ENCODE measurements at places on chromosomes 4 and X.

- DNase-seq: no peak
Measured at GRCh38 chr4:53633608-53634007, 42.3 kb upstream of the LNX1 start.

GRCh38 chr4:108400309-108400708 is 220.1 kb upstream of the RPL34 start:
- no peak for DNase-seq

- DNase-seq: no peak
Measured at GRCh38 chr4:74159143-74159709, 1.3 kb downstream of the MTHFD2L start.

DNA sequence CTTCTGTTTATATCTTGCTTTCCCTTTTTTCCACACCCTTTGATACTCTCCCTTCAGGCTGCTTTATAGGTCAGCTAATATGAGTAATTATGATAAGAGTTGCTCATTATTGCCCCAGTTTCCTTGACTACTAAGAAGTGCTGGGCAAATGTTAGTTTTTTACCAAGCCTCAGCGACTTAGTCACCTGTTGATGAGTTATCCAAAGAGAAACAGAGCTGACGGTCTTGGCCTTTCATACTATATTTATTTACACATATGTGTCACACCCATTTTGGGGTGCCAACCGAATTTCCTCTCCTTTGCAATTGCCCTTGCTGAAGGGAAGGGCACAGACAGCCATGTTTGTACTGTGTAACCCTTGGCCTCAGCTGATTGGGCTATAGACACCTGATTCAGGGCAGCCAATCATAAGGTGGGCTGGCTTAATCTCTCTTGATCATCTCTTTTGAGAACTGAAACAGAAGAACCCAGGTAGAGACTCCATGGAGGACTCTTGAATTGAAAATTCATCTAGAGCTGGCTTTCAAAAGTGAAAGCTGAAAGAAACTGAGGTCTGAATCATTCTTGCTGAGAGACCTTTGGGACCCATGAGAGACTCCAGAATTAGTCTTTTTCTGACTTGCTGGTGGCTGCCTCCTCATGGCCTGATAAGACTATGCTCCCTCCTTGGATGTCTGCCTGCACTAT is 111.7 kb upstream of the RPS6KA3 start:
- DNase-seq: no peak

DNA sequence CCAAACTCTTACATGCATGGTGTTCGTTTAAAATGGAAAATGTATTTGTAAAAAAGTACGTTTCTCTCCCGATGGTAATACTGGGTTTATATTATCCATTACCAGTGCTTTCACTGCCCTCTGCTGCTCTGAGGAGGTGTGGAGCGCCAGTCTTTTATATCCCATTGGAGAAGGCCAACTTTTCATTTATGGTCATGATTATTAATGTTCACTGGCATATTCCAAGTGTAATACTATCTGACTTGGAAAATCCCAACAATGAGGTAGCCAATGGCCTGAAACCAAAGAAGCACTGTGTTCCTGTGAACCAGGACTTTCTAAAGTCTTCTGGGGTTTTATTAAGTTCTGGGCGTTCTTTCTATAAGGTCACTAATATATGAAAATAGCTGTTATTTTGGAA is 80.7 kb downstream of the SYNPO2 start:
- no peak for DNase-seq
